CD8-positive, alpha-beta memory T cell (primary cell): ENCODE measurements at places on chromosomes 3 and 15.

DNA sequence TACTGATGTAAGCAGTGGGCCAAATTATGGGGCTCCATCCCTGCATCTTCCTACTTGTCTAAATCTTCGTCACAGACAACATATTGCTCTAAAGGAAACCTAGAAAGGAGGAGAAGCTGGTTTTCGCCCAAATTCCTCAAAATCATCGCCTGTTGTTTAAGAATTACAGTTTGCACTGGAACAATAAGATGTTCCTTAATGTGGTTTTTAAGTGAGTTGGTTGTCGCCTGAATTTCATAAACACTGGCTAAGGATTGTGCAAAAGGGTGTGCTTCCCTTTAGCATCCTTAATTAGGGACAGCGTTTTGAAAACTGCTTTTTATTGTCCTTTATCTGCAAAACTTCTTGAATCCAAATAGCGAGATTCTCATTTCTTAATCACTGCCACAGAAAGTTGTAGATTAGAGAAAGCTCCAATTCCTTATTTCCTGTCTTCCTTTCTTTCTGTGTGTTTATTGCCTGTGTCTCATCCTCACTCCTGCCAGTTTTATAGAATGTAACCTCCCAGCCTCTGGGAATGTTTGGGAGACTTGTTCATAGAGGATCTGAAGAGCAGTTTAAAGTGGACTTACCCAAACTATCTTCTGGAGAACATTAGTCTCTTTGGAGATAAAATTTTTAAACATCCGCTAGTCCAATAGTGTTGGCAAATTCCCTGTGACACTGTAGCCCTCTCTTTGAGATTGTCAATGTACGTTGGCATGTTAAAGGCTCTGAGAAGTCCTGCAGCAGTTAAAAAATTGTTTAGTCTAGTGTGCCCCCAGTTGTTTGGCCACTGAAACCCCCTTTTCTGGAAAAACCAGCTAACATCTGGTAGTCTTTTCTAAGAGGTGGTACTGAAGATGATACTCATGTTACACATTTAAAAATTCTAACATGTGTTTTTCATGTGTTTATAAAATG is 50.4 kb downstream of the FLNB start:
- DNase-seq, result no peak

DNA sequence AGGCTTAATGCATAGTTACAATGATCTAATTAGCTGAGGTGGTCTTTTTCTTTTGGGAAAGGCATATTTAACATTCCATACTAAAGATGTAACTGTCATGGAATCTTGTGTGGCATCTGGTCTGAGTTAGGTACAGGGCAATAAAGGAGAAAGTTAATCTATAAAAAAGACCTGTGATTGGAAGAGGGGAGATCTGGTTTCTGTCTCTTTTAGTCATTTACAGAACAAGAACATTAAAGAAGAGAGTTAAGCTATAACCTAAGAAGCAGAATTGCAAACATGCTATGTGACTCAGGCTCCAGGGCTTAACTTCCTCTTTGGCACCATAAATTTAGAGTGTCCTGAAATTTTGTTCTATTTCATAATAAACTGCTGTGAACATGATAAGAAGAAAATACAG is 47.2 kb upstream of the MME start:
- DNase-seq, result no peak

- DNase-seq, result no peak
Measured at GRCh38 chr15:39200586-39200985, 380.3 kb upstream of the THBS1 start.

DNA sequence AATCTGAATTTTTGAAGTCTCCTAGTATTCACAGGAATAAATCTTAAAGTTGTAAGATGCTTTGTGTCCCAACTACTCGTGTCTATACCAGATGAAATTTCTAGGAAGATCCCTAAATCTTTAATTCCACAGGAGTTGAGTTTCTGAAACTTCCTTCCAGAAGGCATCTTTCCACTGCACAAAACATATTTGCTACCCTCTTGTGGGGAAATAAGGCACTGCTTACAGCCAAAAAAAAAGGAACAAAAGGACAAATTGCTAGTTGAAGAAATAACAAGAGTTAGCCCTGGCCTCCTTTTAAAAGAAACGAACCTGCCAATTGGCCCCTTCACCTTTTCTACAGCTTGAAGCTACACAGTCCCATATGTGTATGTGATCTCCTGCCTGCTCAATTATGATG is 54.0 kb downstream of the TAFA4 start:
- no peak for DNase-seq

DNA sequence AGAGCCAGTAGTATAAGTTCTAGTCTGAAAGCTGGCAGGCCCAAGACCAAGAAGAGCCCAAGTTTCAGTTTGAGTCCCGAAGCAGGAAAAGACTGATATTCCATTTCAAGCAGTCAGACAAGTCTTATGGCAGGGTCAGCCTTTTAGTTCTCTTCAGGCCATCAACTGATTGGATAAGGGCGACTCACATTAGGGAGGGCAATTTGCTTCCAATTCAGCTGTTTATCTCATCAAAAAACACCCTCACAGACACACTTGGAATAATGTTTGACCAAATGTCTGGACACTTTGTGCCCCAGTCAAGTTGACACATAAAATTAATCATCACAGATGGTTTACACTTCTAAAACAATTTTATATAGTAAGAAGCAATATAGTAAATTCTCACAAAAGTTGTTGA is 69.7 kb downstream of the UBE2E2 start:
- DNase-seq, result no peak

- no peak for DNase-seq
Measured at GRCh38 chr15:36978126-36978525, 122.2 kb downstream of the MEIS2 start.

DNA sequence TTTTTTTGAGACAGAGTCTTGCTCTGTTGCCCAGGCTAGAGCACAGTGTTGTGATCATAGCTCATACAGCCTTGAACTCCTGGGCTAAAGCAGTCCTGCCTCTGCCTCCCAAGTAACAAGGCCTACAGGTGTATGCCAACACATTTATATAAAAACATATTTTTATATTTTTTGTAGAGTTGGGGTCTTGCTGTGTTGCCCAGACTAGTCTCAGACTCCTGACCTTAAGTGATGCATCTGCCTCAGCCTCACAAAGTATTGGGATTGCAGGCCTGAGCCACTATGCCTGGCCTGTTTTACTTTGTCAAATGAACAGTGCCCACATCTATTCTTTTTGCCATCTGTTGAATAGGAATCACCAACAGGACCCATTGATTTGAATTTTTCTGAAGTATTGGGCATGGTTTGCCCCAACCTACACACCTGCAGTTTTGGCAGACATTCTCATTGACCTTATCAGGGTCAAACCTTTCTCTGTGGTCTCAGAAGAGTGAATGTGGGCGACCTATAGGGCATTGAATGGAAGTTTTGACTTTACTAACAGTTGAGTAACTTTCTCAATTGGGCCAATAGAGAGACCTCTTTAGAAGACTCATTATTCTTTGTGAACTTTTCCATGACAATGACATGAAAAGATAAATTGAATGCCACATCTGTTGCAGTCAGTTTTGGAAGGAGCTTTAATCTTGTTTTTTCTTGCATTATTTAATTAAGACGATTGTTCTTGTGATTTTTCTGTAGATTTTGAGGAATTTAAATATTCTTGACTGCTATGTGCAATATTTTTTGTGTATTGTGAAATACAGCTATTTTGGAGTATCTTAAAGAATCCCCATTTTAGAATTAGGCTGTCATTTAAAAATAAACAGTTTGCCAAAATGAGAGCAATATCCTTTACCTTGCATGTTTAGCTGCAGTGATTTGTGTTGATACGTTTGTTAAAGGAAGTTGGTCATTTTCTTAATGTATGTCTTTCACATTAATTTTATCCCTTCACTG is 2.7 kb downstream of the IREB2 start:
- DNase-seq, result no peak

DNA sequence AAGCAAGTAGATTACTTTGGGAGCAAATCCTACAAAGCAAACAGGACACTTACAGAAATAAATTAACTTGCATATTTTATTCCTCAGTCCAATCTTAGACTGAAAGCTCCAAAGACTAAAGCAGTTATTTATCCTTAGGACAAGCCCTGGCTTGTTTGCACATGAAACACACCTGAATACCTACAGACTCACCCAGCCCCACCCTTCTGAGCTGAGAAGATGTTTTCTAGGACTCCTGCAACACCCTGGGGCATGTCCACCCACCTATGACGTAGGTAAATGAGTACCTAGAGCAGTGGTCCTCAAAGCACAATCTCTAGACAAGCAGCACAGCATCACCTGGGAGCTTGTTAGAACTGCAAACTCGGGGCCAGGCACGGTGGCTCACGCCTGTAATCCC is 80.8 kb downstream of the ANXA2 start:
- DNase-seq, result no peak

GRCh38 chr3:161171639-161172552 is 49.2 kb upstream of the NMD3 start:
- no peak for DNase-seq

- DNase-seq, result no peak
Measured at GRCh38 chr3:35633332-35634124, 5.8 kb upstream of the ARPP21 start.

- DNase-seq, result peak; percentile 54
Measured at GRCh38 chr15:78056714-78057269, 20.7 kb downstream of the TBC1D2B start.

GRCh38 chr3:170869645-170870593 is at the start of gene RPL22L1:
RPL22L1 (minus strand) TSS chr3:170870195; CDS start chr3:170870167, 28 bp downstream.
- peak; percentile 89 for DNase-seq

DNA sequence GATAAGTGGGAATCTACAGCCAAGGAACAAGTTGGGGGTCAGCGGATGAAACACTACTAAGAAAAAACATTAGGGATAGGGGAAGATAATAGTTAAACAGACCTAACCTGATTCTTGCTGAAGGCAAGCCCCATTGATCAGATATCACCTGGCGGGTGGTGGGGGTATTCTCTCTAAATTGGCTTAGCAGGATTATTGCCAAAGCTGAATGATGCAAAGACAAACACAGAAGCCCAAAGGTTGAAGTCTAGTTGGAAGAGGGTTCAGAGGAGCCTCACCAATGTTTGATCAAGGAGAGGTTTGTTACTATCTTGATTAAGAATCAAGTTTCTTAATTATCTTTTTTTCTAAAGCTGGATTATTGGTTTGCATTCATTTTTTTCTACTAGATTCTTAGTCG is 371.9 kb upstream of the CNTN4 start:
- no peak for DNase-seq

GRCh38 chr15:29774900-29775299 is 47.4 kb downstream of the TJP1 start:
- DNase-seq, result no peak

DNA sequence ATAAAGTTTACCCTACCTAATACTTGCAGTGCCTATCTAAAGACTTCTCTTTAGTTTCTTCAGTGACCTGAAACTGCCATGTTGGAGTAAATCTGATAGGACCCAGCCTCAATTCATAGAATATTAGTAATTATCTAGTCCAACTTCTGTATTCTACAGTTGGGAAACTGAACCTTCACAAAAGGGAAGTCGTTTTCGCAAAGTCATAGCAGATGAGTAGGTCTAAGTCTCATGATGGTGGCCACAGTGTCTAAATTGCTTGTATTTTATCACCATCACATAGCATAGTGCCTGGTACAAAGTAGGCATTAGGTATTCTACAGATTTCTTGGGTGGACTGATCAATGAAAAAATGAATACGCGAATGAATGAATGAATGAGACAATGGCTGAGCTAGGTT is 8.4 kb downstream of the GMNC start:
- DNase-seq, result no peak

DNA sequence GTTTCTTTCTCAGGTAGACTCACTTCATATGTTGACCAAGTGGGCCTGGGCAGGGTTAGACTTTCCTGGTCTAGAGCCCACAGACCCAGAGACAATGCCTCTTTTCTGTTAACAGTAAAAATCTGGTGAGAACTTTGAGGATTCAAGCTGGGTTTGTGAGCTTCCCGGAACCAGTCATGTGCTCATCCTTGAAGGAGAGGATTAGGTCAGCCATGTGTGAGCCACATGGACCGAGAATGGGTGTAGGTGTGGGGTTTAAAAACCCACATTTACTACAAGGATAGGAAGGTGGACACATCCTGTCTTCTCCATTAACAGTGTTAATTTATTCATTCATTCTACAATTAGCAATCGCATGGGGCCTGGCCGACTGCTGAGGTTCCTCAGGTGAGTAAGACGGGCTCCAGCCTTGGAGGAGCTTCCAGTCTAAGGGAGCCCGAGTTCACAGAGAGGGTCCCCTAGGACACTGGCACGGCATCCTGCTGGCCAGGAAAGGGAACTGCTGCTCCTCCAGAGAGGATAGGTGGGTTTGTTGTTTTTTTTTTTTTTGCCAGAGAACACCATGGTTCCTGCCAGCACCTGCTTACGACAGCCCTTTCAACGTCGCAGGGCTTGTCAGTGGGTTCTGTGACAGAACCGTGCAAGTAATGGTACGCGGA is 69.0 kb downstream of the SQOR start:
- DNase-seq, result no peak

- no peak for DNase-seq
Measured at GRCh38 chr15:34799149-34800101, 4.1 kb upstream of the ACTC1 start.

- DNase-seq, result no peak
Measured at GRCh38 chr3:141411251-141411771, 43.0 kb downstream of the ZBTB38 start.

DNA sequence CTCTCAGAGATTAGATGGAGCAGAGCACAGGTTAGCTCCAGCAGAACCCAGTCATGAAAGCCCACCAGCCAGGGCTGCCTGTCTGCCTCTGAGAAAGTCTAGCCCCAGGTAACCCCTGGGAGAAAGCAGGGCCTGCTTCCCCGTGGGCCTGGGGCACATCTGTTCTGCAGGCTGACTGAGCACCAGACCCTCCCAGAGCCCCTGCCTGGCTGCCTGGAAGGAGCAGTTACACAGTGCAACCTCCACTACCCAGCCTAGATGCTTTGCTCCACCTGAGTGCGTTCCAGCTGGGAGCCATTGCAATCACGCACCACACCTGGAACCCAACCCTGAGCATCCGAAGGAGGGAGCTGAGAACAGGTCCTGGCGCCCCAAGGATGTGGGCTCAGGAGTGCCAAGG is 24.7 kb upstream of the OR5K4 start:
- DNase-seq, result no peak

GRCh38 chr3:32969656-32970055 is 18.2 kb downstream of the CCR4 start:
- no peak for DNase-seq

GRCh38 chr3:17583530-17583929 is 158.9 kb downstream of the TBC1D5 start:
- DNase-seq, result no peak

DNA sequence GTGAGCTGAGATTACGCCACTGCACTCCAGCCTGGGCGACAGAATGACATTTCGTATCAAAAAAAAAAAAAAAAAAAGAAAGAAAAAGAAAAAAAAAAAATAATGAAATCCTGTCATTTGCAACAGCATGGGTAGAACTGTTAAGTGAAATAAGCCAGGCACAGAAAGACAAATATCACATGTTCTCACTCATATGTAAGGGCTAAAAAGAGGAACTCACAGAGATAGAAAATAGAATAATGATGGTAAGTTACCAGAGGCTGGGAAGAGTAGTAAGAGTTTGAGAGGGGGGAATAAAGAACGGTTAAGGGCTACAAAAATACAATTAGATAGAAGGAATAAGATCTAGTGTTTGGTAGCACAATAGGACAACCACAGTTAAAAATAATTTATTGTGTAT is 19.7 kb downstream of the DENND6A start:
- no peak for DNase-seq

- no peak for DNase-seq
Measured at GRCh38 chr3:13352621-13353131, 67.4 kb downstream of the NUP210 start.
